ENCODE measurements at places on chromosomes 13 and 19.

GRCh38 chr13:22064854-22065620 is 394.2 kb downstream of the FGF9 start:
- DNase-seq, result no peak

GRCh38 chr13:37443538-37443937 is 155.0 kb downstream of the POSTN start:
- DNase-seq, result no peak

- no peak for DNase-seq
Measured at GRCh38 chr19:50280983-50281382, 48.2 kb downstream of the KCNC3 start.

DNA sequence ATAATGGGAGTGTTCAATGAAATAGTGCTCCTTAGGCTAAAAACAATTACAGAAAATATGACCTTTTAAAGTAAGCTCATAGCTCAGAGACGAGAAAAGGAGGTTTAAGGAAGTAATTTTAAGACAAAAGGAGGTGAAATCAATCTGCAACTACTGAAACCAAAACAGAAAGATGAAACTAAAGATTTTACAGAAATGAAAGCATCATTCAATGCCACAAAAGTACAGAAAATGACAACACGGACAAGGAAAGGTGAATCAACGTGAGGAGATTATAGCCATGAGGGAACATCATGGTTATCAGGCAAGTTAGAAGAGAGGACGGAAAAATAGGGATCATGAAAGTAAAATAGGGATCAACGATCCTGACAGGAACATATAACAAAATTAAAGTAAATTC is 745.2 kb downstream of the PCDH17 start:
- no peak for DNase-seq

DNA sequence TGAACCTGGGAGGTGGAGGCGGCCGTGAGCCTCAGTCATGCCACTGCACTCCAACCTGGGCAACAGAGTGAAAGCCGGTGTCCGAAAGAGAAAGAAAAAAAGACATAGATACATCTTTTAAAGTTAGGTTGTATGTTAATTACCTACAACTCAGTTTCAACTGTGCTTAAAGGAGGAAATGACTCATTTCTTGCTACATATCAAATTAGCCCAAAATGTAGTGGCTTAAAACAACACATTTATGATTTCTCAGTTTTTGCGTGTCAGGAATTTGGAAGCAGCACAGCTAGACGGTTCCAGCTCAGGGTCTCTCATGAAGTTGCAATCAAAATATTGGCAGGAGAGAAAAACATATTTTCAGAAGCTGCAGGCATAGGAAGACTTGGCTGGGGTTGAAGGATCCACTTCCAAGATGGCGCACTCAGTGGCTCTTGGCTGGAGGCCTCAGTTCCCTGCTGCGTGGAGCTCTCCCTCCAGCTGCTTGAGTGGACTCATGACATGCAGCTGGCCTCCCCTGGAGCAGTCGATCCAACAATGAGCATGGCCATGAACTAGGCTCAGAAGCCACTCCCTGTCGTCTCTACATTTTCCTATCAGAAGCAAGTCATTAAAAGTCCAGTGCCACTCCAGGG is 7.1 kb downstream of the LDLR start:
- no peak for DNase-seq

GRCh38 chr19:39481229-39481545 is 549 bp downstream of the TIMM50 start:
- no peak for DNase-seq

- no peak for DNase-seq
Measured at GRCh38 chr19:4955274-4955673, 13.6 kb upstream of the KDM4B start.

GRCh38 chr19:13054626-13055212 is 47.9 kb downstream of the LYL1 start:
- no peak for DNase-seq

GRCh38 chr19:21593008-21593481 is 87.6 kb downstream of the ZNF429 start:
- no peak for DNase-seq

- DNase-seq, result no peak
Measured at GRCh38 chr13:106232681-106233080, 302.8 kb downstream of the EFNB2 start.

DNA sequence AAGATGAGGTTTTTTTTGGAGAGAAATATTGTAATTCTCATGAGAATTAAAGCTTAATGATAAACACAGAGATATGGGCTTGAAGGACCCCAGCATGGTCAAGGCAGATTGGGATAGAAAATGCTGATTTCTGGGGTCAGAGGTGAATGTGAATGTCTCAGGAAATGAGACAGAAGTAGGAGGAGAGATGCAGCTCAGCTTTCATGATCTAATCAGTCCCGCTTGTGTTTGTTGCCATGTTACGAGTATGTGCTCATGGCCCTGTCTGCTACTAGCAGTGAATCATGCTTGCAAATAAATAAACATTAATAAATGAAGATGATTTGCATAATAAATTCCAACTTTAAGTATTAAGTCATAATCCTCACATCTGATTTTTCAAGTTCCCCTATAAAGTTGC is 23.0 kb upstream of the NDFIP2 start:
- DNase-seq, result no peak

DNA sequence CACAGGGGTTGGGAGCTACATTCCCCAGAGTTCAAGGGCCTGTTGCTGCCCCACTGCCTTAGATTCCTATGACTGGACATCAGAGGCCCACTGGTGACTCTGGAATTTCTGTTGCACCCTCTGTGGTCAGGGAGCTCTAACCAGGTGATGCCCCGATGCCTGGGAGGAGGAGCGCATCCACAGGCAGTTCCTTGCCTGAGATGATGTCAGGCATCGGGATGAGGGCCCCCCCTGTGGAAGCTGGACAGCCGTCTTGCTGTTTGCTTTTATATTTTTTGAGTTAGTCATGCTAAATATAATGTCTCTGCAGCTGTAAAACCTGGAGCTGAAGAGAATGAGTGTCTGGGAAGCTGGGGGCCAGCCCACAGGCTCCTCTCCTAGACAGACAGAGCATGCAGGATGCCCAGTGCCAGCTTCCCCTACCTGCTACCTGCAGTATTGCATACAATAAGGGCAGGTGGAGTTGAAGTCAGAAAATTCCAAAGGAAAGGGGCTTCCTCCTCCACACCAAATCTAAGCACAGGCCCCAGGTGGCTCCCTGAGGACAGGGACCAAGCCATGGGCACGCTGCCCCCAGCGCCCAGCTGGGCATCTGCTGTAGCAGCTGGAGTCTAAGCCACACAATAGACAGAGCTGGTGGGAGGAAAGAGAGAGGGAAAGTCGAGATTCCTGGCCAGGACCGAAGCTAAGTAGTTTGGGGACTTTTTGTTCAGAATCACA is 16.2 kb downstream of the COL4A2 start:
- no peak for DNase-seq

GRCh38 chr13:98158172-98158899 is 15.4 kb downstream of the FARP1 start:
- DNase-seq, result no peak

- no peak for DNase-seq
Measured at GRCh38 chr13:94956417-94957110, 244.2 kb upstream of the SOX21 start.

DNA sequence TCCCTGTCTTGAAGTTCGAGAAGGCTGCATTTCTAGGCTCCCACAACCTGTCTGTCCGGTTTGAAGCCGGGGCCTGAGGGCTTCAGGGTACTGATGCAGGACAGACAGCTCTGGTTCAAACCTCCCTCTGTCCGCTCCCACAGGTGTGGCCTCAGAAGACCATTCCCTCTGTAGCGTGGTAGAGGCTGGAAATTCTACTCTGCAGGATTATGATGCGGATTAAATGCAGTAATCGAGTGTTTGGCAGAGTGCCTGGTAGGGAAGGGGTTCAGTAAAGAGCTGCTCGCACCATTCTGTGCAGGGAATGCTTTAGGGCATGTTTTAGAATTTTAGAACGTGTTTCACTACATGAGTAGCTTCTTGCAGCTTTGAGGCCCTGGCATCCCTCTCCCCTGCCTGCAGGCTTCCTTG is 30.5 kb downstream of the PPP1R37 start:
- DNase-seq, result no peak

- DNase-seq, result no peak
Measured at GRCh38 chr13:50345804-50346203, 330.6 kb downstream of the KCNRG start.

GRCh38 chr19:39182174-39182505 is 14.6 kb upstream of the NCCRP1 start:
- DNase-seq, result no peak

- DNase-seq, result no peak
Measured at GRCh38 chr13:60944863-60945262, 470.8 kb downstream of the PCDH20 start.

- DNase-seq, result no peak
Measured at GRCh38 chr13:24678151-24678550, 2.1 kb upstream of the ATP12A start.

- DNase-seq, result no peak
Measured at GRCh38 chr19:6988257-6988656, 33.0 kb downstream of the MBD3L2B start.

DNA sequence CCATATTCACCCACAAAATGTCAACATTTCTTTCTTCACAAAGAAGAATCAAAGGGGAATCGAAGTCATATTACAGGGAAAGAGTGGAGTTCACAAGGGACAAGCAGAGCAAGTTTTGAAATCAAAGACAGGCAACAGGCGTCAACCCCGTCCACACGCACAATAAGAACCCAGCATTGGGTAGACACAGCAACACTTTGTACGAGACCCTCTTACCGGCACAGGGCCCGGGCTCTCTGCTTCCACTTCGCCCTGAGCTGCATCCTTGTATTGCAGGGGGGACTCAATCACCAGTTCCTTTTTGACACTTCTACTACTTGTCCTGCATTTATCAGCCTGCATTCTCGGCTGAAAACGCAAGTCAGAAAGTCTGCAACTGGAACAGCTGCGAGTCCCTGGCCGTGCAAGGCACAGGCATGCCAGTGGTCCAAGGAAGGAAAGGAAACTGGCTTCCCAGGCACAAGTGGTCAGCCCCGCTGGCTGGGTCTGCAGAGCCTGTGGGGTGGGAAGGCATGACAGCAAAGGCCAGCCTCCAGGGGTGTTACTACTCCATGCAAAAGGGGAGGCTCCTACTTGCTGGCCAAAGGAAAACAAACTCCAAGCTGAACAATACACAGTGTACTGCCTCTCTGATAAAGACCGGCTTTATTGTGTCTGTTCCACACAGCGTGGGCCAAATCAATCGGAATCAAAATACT is at the start of gene DOCK9:
DOCK9 (minus strand) TSS at position 497 of the 698 bp plus-strand sequence; CDS start at position 342, 155 bp downstream.
- no peak for DNase-seq

- peak; percentile 20 for DNase-seq
Measured at GRCh38 chr19:383922-384798, 24.8 kb downstream of the C2CD4C start.

GRCh38 chr13:74129500-74130191 is 4.6 kb downstream of the KLF12 start:
- no peak for DNase-seq

- no peak for DNase-seq
Measured at GRCh38 chr13:95361686-95362085, 60.4 kb upstream of the ABCC4 start.

- no peak for DNase-seq
Measured at GRCh38 chr13:111657013-111657412, 336.6 kb downstream of the TEX29 start.

DNA sequence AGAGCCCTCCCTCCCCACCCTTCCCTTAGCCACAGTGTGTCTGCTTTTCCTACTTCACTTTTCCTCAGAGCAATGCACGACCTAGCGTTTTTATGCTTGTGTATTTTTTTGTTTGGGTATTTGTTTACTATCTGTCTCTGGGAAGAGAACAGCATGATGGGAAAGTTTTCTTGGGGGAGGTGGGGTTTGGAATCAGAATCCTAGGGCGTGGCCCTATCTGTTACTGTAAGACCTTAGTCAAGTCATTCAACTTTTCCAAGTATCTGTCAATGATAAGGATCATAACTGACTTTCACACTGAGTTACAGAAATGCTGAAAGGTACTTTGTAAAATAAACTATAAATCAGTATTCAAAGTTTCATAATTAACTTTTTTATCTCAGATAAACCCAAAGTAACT is 146.3 kb upstream of the WASF3 start:
- DNase-seq, result no peak

DNA sequence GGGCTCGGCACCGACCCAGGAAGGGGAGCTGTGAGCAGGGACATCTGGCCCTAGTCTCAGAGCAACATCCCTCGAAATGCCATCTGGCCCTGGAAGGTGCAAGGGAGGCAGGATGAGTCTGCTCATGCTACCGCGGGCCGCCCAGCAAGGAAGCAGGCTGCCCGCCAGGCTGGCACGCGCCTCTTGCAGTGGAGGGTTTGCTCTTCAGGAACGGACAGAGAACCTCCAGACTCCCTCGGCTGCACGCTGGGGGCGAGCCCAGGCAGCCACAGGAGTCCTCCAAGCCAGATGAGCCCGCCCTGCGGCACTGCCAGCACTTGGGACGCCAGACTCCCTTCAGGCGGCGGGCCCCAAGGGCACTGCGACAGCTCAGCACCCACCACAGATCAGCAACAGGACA is 10.1 kb upstream of the ATP8B3 start:
- DNase-seq, result no peak

- DNase-seq, result no peak
Measured at GRCh38 chr13:20669162-20669561, 34.3 kb upstream of the IL17D start.

- no peak for DNase-seq
Measured at GRCh38 chr13:48199404-48199946, 33.5 kb upstream of the ITM2B start.

DNA sequence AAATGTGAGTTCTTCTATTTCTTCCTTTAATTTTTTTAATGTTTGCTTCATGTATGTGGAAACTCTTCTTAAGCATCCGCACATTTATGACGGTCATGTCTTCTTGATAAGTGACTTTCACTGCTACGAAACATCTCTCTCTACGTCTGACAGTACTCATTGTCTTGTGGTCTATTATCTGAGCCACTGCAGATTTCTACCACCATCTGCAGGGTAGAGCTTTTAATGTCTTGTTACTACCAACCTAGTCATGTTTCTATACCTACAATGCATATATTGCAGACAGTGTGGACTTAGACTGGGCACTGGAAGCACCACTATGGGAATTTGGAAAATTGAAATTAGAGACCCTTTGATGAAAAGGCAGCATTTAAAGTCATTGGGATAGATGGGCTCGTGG is 75.4 kb upstream of the ARHGEF7 start:
- no peak for DNase-seq

GRCh38 chr19:33514885-33515551 is 6.6 kb downstream of the PEPD start:
- DNase-seq, result no peak

GRCh38 chr19:574658-575526 is 2.5 kb downstream of the BSG start:
- no peak for DNase-seq

GRCh38 chr13:48165727-48166126 is 67.3 kb upstream of the ITM2B start:
- DNase-seq, result no peak
